ENCODE measurements at places on chromosomes 6 and 20.

GRCh38 chr6:53984163-53984562 lies 127.1 kb upstream of the MLIP start:
- no peak for DNase-seq

DNA sequence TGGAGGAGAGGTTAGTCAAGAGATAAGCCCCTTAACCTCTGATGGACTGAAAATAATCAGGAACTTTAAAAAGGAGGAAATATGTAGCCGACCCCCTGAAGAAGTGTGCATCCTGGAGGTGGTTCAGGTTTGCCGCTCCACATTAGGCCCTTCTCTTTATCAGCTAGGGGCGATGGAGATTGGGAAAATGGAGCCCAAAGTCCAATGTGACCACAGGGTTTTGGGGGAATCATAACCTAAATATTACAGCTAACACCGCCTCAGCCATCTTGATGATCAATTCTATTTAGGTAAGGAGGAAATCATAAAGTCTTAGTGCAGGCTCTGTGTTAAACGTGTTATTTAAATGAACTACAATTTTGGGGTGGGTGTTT lies 1.2 kb downstream of the OGFRL1 start:
- DNase-seq: no peak

- no peak for DNase-seq
Observed at GRCh38 chr20:20820104-20820503, 107.7 kb upstream of the RALGAPA2 start.

DNA sequence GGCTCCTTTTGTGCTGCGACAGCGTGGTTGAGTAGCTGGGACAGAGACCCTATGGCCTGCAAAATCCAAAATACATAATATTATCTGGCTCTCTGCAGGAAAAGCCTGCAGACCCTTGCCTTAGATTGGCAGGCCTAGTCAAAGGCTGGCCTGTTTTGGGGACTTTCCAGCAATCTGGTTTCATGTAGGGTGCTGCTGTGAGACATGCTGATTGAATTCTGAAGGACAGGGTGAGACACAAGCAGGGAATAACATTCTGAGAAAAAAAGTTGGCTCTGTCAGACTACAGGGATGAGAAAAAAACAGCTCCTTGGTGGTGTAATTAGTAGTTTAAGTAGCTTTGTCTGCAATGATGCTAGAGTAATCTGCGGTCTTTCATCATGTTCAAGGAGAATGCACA lies 402.7 kb upstream of the AGPAT4 start:
- DNase-seq: no peak

GRCh38 chr6:170052991-170053821 lies 237.7 kb downstream of the DLL1 start:
- no peak for DNase-seq

DNA sequence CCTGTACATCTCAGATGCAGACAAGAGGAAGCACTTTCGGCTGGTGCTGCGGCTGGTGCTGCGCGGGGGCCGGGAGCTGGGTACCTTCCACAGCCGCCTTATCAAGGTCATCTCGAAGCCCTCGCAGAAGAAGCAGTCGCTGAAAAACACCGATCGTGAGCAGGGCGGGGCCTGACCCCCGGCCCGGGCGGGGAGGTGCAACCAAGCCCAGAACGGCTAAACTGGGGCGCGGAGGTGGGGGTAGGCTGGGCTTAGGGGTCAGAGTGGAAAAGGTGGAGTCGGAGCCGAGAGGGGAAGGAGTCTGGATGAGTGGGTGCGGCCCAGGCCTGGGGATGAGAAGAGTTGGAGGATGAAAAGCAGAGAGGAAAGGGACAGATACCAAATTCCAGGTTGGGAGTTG lies 4.1 kb upstream of the MATN4 start:
- no peak for DNase-seq

DNA sequence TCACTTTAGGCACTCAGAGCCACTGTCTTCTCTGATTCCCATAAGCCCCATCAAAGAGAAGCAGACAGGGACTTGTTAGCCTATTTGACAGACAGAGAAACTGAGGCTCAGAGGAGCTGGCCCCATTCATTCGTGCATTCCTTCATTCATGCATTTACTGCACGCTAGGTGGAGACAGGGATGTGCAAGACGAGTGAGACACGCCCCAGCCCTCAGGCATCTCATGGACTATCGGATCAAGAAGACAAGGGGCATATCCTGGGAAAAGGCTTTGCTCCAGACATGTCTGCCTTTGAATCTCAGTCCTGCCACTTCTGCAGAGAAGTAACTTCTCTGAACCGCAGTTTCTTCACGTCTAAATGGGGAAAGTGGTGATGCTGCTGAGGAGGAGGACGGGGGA lies 54.1 kb downstream of the BPIFB1 start:
- DNase-seq: no peak

- no peak for DNase-seq
Observed at GRCh38 chr6:37575221-37575620, 75.5 kb upstream of the CCDC167 start.

GRCh38 chr6:142279350-142280180 lies 22.2 kb upstream of the ADGRG6 start:
- DNase-seq: no peak

GRCh38 chr6:85418059-85418458 lies 31.8 kb upstream of the NT5E start:
- DNase-seq: no peak

DNA sequence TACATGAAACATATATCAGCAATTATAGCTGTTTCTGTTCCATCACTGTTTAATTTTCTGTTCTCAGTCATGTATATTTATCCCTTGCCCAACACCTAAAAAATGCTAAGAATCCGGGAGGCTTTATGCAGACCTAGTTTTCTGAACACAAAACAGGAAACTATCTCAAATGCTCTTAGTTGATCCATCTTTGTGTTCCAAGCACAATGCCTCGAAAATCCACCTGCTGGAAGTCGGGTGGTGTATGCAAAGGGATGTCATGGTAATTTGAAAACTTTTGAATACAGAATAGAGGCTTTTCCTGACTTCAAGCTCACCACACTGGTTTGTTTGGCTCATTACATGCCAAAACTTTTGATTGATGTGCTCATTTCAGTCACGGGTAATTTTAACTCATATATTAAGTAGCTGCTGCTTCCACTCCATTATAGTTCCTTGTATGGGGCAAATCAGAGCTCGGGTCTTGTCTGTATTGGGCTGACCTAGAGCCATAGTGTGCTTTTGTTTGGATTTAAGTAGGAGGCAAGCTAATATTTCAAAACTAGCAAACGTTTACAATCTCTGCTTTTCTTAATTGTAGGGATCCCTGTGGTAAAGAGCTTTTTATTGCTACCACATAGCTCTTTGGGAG lies 646.5 kb upstream of the EPHA7 start:
- no peak for DNase-seq

Measured in stimulated activated CD4-positive, alpha-beta T cell treated with anti-CD3 and anti-CD28 coated beads, TNF-alpha, amount 100 ng/mL, for 1 hour (primary cell).